ENCODE measurements at places on chromosomes 2 and 18.

DNA sequence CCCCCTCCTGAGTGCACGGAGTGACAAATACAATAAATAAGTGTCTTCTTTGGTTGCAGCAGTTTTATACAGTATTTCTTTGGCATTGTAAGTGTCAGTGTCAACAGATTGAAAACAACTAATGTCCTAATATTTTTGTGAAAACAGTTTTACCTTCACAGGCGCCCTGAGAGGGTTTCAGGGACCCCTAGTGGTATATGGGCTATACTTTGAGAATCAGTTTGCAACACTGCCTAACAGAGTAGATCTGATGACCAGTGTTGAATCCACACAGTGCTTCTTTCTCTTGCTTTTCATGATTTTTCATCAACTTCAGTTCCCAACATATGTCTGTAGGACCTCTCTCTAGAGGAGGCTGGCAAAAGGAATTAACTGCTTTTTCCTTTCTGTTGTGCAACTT is 162.2 kb downstream of the PRPF40A start:
- DNase-seq: peak; percentile 38

GRCh38 chr2:78020491-78020890 is 498.3 kb upstream of the LRRTM4 start:
- DNase-seq: no peak

DNA sequence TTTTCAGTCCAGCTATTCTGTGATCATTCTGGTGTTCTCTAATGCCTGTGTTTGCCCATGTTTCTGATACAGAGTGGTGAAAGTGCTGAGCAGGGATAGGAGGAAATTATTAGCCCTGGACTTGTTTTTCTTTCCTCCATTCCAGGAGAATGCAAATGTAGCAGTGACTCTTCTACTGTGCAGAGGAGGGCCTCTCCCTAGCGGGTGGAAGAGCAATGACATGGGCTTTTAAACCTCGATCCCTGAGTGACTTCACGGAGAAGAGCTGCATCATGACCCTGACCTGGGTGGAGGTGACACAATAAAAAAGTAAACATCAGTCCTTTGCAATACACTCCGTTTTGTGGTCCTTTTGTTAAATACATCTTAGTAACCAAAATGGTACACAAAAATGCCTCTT is 68.0 kb upstream of the NETO1 start:
- DNase-seq: no peak

DNA sequence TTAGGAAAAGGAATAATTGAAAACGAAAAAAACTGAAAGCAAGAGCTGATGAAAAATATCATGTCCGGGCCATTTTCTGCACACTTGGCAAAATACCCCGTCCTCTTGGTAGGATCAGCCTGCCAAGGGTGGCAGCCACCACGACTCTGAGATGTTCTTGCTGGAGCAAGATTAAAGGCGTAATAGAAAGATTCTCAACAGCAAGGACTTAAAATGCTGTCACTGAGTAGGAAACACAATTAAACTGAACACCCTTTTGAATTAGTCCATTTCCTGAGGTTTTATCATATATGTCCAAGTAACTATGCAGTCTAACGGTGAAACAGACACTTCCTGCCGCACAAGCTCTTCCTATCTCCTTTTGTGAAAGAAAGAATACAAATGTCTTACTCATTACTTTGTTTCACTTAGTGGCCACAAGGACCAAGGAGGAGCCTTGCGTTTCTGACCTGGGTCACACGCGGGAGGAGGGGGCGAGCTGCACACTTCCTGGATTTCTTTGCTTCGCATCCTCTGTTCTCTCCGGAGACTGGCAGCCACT is 222.7 kb downstream of the PIEZO2 start:
- no peak for DNase-seq

DNA sequence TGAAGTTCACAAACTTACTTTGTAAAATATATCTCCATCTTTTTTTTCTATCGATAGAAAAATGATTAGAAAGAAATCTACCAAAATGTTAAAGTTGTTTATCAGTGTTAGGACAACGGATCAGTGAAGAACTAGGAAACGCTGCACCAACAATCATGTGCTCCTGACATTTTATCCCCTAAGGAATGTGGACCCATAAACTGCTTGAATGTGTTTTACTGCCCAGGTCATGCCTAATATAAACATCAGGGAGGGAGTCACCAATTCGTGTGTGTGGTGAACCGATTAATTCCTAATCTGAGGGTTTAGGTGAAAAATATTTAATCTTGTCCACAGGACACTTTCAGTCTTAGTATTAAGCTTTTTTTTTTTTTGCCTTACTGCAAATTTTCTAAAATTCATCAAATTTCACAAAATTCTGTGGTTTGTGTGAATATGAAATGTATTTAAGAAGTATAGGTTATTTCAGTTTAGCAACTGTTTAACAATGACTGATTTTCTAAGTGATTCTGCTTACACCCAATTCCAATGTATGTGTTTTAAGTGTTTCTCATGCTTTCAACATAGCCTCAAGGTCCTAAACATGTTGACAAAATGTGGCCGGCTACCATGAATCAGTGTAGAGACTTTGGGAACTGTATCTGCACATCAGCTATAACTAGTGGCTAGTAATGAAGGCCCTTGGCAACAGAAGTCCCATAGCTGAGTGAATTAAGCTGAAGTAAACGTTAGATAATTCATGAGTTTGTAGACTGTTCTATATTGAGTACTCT is 11.1 kb upstream of the KIDINS220 start:
- DNase-seq: no peak

GRCh38 chr2:3706892-3707291 is 3.5 kb downstream of the DCDC2C start:
- no peak for DNase-seq

- DNase-seq: no peak
These were observed 80.2 kb upstream of the PKDCC start for GRCh38 chr2:41967476-41968181.

DNA sequence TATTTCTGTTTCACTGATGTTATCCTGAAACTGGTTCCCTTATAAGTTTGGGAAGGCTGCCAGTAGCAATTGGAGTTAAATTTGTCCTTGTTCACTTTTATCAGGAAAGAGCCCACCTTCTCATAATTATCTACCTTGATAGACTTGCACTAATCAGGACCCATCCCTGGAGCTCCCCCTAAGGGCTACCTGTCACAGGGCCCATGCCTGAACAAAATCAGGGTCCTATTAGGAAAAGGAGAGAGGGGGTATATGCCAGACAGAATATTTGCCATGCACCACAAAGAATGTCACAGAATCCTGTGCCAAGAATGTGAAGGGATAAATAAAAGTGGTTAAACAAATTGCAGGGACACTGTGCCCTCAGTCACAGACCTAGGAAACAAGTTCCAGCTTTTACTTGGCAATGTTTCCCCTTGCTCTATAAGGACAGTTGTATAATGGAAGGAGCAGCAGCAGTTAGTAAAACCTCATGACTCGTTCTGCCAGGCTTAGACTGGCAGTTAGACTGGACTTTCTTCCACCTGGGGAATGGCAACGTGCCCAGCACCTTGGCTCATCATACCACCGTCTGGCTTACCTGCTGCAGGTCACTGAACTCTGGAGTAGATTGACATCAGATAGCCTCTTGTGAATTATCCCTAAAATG is 32.3 kb upstream of the VWC2L start:
- DNase-seq: no peak

DNA sequence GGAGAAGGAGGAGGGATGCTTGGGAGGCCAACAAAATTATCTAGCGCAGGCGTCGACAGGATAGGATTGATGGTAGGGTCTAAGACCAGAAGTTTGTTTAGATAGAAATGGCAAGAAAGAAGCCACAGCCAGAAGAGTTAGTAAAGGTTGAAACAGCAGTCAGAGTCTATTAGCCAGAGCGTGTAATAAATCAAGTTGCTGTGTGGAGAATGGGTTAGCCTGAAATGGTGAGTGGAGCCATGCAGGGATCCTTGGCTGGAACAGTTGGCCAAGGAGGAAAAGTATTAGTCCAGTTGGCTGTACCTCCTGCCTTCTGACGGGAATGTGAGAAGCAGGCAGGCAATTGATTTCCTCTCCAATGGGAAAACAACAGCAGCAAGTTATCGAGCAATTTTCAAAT is 190.7 kb upstream of the CCDC68 start:
- no peak for DNase-seq

DNA sequence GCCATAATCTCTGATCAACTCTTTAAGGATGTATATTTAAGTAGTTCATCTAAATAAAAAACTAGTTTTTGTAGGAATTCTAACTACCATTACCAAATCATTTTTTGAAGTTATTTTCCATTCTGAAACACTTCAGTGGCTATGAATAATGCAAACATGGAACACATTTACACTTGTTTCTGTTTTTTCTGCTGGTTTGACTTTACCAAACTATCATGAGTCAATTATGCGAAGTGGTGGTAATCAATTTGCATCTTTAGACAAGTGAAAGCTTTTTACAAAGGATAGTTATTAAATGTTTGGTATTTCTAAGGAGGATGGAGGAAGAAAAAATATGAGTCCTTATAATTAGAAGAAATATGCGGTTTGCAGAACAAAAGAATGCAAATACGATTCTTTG is 202.0 kb upstream of the MMADHC start:
- no peak for DNase-seq

DNA sequence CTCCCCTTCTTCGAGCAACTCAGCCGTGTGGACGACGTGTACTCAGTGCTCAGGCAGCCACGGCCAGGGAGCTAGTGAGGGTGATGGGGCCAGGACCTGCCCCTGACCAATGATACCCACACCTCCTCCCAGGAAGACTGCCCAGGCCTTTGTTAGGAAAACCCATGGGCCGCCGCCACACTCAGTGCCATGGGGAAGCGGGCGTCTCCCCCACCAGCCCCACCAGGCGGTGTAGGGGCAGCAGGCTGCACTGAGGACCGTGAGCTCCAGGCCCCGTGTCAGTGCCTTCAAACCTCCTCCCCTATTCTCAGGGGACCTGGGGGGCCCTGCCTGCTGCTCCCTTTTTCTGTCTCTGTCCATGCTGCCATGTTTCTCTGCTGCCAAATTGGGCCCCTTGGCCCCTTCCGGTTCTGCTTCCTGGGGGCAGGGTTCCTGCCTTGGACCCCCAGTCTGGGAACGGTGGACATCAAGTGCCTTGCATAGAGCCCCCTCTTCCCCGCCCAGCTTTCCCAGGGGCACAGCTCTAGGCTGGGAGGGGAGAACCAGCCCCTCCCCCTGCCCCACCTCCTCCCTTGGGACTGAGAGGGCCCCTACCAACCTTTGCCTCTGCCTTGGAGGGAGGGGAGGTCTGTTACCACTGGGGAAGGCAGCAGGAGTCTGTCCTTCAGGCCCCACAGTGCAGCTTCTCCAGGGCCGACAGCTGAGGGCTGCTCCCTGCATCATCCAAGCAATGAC is 4.8 kb downstream of the CTDSP1 start:
- DNase-seq: no peak

Measured in suppressor macrophage treated with lipopolysaccharide for 1 hour (primary cell).